ENCODE measurements at places on chromosomes 5 and 9.

GRCh38 chr5:96669909-96670308, 7.7 kb downstream of the CAST start:
- no peak for DNase-seq

DNA sequence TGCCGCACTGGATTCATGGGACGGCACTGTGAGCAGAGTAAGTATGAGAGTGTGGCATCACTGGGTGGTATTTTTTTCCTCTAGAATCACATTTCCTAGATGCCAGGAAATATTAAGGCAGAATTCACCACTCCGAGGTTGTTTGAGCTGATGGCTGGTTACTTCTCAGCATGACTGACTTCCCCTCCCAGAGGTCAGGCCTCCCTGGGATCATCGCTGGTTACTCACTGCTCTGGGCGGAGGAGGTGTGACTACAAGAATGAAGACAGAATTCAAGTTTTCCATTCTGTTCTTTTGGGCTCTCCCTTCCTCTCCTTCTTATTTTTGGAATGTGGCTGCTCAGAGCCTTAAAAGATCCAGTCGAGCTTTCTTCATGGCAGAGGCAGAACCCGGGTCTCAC, 76.6 kb upstream of the PRRC1 start:
- no peak for DNase-seq

DNA sequence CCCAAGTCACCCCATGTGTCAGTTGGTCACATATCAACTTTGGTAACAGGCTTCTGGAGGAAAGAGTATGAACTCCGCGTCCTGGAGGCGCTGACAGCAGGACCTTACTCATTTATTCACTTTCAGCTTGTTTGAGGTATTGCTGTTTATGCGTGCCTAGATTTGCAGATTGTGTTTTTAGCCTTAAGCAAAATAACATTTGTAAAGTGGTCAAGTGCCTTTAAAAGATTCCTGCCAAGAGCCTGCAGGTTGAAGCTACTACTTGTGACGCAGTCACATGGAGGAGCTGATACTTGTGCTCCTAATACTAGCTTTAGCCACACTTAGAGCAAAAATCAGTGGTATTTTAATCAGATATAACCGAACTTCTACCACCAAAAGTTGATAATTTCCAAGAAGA, 351.3 kb downstream of the ADGRV1 start:
- DNase-seq = no peak

DNA sequence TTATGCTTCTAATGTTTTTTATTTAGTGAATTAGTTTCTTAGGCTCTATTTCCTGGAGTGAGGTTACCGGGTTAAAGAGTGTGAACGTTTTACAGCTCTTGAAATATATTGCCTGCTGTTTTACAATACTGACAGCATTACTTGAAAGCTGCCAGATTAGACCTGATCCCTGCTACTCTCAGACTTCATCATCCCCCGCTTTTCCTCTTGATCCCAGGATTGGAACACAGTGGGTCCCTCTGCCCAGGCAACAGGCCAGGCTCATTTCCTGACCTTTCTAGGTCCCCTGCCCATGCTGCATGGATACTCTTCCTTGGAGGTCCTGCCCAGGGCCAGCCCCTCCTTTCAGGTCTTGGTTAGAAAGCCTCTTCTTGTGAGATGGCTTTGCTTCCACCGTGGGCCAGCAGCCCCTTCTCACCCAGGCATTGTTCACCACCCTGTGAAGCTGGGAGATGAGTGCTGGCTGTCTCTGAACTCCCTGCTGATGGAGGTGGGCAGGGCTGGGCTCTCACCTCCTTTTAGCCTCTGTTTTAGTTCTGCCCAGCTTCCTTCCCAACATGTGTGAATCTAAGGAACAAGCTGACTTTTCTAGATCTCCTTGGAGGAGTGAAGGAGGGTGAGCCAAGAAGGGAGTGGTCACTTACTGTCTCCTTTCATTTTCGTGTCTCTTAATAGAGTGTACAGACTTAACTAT, 15.5 kb upstream of the FAM120AOS start:
- DNase-seq = no peak

DNA sequence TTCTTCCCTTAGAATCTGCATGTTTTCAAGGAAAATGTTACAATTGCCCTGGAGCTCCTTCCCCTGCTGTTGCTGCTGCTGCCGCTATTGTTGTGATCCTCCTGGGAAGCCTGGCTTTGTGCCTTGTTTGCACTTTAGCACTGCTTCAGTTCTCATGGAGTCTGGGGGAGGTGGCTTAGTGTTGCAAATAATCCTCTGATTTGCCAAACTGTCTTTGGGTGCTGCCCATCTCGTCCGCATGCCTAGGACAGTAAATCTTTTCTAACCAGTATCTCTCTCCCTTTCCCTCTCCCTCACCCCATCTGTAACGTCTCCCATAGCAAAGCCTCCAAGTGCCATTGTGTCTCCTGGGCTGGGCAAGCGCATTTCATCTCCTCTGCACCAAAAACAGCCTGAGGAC, 30.3 kb downstream of the FAM240B start:
- peak; percentile 85 for DNase-seq

- DNase-seq = peak; percentile 10
Observed at GRCh38 chr5:34580983-34581382, 75.1 kb upstream of the RAI14 start.

- no peak for DNase-seq
Observed at GRCh38 chr9:115357821-115358220, 239.9 kb upstream of the TNC start.

- no peak for DNase-seq
Observed at GRCh38 chr9:16126042-16126441, 573.2 kb downstream of the CCDC171 start.

DNA sequence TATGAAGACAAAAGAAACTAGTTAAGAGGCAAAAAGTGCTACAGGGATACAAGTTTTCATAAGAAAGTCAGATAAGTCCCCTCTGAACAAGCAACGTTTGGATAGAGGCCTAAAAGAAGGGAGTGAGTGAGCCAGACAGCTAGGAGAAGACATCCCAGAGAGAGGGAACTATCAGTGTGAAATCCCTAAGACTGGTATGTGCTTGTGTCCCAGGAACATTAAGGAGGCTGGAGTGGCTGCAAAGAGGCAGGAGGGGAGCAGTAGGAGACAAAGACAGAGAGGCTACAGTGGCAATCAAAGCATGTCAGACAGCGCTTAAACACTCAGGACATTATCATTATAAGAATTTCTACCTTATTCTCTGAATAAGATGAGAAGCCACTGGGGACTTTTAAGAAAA, 139.1 kb upstream of the STK32A start:
- no peak for DNase-seq

GRCh38 chr5:162529886-162530285, 462.3 kb downstream of the GABRG2 start:
- no peak for DNase-seq

DNA sequence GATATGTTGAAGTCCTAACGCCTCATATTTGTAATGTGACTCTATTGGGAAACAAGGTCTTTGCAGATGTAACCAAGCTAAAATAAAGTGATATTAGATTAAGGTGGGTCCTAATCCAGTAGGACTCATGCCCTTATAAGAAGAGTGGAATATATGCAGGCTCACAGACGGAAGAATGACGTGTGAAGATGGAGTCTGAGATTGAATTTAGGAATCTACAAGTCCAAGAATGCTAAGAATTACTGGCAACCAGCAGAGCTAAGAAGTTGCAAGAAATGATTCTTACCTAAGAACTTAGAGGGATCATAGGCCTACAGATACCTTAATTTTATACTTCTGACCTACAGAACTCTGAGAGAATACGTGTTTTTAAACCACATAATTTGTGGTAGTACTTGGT, 350.0 kb upstream of the ST8SIA4 start:
- DNase-seq = no peak

DNA sequence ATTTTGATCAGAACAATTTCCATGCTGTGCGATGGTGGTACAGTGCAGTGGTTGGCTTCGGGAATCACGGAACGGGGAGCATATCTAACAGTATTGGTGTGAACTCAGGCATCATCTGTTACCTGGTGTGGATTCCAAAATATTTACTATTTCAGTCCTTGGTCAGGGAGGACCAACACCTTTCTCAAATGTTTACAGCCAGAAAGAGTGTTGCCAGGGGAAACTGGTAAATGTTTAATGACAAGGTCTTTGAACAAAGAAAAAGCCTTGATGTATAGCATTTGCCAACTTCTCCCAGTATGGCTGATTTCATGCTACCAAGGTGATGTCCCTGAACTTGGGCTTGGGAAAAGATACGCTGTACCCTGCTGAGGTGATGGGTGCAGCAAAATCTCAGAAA, 145.6 kb upstream of the POC5 start:
- no peak for DNase-seq

DNA sequence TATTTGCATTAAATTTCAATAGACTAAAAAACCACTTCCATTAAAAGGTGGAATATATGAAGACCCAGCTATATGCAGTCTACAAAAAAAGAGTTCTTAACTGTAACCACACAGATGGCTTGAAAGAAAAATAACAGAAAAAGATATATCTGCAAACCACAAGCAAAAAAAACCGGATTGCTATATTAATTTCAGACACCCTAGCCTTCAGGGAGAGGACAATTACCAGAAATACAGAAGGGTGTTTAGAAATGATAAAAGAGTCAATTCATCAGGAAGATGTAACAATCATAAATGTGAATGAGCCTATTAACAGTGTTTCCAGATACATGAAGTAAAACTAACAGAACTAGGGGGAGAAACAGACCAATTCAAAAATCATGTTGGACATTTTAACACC, 56.9 kb upstream of the SMIM23 start:
- DNase-seq = no peak

- DNase-seq = no peak
Observed at GRCh38 chr5:140338908-140339307, 7.5 kb downstream of the HBEGF start.

DNA sequence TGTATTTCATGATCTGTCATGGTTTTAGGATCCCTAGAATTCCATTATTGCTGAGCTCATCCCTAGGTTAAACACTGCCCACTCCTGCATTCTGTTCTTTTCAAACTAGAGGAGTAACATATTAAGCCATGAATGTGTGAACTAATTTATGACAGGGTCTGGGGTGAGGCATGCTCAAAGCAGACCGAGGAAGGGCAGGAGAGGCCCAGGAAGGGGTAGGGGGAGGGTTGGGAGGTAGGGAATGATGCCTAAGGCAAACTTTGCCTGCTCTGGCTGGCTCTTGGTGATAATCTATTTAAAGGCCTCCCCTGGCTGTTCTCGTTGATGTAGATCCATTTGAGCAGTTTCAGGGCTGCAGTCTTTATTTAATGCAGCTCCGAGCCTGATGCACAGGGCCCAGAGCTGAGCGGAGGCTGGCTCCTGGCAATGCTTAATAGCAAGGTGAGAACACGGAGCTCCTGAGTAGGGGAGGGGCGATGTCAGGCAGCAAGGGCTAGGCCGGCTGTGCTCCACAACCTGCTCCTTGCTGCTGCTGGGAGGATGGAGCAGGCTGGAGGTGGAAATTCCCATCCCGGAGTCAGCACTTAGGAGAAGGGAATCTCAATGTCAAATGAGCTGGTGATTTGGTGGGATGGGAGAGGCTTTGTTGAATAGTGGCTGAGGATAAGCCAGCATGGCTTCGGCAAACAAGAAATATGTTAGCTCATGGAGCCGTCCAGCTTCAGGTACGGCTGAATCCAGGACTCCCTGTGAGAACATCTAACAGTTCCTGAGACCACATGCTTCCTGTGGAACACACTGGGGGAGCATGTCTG, 73.2 kb upstream of the UNC5A start:
- no peak for DNase-seq

DNA sequence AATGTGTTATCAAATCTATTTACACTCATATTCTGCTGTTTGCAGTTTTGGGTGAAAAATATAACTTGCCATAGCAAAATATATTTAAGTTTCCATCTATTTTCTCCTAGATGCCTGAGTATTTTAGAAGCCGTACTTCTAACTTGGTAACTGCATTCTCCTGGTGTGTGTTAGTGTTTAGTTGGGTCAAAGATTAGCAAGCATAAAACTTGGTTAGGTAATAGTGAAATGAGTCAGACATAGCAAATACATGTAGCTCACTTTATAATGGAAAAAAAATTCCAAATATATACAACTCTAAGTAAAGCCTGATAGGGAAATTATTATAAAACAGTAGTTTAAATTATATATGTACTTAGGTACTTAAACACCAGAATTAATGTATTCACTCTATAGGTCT, 640.7 kb upstream of the ST8SIA4 start:
- no peak for DNase-seq

Measured in NCI-H146 (cell line).